ENCODE measurements at places on chromosomes 7 and 10.

DNA sequence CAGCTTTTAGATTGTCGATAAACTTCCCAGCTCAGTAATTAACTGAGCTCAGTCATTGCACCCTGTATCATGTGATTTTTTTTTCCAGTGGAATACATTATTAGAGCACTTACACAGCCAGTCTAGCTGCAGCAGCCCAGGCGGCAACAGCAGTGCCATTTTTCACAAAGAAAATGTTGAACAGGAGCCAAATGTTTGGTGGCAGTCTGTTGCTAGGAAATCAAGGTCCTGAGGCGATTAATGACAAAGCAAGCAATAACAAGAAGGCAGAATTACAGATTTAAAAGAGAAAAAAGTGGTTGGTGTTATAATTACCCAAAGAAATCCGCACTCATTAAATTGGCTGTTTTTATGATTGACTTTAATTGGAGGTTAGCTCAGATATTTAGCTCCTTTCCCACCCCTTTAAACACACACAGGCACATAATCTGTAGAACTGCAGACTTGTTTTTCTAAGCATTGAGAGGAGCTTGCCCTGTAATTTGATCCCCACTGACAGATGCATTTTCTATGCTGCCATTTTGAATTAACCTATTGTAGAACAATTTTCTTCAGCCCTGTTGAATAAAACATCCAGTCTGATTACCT lies 267.4 kb downstream of the ADK start:
- no peak for DNase-seq

DNA sequence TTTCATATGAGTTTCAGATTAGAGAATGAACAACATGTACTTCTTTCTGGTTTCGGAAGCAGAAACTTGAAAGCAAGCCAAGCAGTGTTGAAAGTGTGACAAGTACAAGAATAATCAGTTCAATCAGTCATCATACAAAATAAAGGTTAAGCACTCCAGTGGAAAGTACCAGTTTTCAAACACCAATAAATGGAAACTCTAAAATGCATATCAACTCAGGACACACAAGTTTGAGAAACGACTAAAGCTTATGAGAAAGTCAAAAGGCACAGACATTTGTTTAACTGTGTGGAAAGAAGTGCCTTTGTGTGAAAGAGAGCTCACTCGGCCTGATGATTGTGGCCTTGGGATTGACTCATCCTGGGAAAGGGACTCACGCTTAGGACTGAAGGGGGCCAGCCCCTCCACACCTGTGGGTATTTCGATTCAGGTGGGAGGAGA lies 60.6 kb upstream of the AKR1C1 start:
- DNase-seq: no peak

DNA sequence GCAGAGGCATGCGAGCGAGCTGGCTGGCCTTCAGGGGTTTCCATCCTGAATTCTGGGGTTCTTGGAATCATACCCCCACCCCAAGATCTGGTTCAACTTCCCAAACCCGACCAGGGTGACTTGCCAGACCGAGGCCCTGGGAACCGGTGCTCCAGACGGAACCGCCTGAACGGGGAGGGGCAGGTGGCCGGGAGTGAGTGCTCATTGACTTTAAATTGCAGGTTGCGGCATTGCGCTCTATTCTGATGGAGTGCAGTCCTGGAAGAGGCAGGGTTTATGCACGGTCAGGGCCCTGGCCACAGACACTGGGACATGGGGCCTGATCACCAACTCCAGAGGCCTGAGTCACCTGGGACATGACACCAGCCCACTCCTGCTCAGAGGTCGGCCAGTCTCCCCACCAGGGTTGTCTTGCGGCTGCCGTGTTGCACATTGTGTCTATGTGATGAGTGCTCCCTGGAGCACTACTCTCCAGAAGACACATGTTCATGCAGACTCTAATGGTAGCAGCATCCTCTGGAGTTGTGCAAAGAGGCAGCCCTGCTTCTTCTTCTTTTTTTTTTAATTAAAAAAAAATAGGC lies 5.8 kb upstream of the DDIT4 start:
- no peak for DNase-seq

- DNase-seq: no peak
Observed at GRCh38 chr10:121213437-121213836, 362.3 kb downstream of the WDR11 start.

- no peak for DNase-seq
Observed at GRCh38 chr10:119997429-119997828, 104.9 kb downstream of the SEC23IP start.

GRCh38 chr7:2006921-2007381 lies 225.8 kb downstream of the MAD1L1 start:
- no peak for DNase-seq

- DNase-seq: no peak
Observed at GRCh38 chr7:141673346-141673745, 28.6 kb downstream of the DENND11 start.

Data from LoVo (cell line).